ENCODE measurements at places on chromosomes 5 and 9.

DNA sequence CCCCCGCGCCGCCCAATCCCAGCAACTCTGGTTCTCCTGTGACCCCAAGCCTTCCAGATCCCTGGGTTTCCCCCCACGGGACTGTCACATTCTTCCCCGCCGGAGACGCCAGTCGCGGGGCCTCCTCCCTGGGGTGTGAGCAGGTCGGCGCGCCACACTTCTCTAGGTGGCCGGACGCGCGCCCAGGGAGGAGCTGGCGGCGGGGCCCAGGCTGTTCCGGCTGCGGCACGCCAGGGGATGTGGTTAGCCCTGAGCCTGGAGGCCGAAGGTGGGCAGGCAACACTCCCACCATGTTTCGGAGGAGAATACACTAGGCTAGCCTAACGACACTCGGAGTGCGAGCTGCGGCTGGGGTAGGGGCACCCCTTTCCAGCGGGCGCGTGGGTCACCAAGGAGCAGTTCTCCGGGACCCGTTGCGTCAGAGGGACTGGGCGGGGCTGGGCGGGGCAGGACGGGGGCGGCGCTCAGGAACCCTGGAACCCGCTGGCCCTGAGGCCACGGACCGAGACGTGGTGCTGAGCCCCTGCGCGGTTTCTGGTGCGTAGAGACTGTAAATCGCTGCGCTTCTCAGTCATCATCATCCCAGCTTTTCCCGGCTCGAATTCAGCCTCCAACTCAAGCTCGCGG is at the start of gene SLC27A6:
TSS of gene SLC27A6 (plus strand) at position 478 of the 627 bp plus-strand sequence. CDS start 650 bp downstream, outside the sequence.
- DNase-seq = no peak

GRCh38 chr5:115817386-115817785 is 927 bp upstream of the CDO1 start:
- DNase-seq = no peak

DNA sequence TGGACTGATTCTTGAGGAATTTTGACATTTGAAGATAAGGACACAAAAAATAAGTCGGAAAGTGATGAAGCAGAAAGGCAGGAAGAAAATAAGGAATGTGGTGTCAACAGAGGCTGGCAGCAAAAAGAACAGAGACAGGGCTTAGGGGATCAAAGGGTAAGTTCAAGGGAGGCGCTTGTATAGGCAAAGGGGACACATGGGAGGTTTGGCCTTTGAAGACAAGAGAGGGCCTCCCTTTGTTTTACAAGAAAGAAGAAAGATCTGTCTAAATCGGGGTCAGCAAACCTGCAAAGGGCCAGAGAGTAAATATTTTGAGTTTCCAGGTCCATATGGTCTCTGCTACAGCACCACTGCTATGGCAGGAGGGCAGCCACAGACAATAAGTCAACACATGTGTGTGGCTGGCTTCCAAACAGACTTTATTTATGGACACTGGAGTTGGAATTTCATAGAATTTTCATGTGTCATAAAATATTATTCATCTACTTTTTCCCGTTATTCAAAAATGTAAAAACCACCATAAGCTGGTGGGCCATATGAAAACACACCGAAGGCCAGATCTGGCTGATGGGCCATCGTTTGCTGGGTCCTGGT is 112.0 kb upstream of the FBXL7 start:
- DNase-seq = no peak

DNA sequence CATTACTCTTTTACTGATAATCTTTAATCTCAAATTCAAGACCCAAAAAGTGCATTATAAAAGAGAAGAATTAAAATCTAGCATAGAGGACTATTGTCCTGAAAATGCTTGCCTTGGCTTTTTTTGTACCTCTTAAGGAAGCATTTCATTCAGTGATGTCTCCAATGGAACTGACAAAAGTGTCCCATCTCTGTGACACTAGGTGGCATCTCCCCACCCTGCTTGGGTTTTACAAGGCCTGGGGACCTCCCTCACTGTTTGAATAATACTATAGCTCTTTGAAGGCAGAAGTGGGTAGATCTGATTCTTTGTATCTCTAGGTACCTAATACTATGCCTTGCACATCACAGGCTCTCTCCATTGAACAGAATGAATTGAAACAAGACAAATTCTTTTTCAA is 180.6 kb downstream of the EPB41L4A start:
- peak; percentile 42 for DNase-seq

DNA sequence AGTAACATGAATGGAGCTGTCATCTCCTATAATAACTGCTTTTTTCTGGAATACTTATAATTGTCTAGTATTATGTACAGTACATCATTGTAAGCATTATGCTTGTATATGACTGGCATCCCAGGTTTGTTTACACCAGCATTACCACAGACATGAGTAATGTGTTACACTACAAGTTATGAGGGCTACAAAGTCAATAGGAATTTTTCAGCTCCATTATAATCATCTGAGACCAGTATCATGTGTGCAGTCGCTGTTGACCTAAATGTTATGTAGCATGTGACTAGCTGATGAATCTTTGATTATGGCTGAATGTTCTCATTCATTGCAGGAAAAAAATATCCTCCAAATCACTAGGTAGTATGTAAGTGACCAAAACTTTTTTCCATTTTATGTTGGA is 2.2 kb downstream of the ZCCHC9 start:
- DNase-seq = peak; percentile 46
